ENCODE measurements at places on chromosomes 16 and 17.
A peak's percentile ranks its signal among the peaks of the same experiment; 100 is the strongest.

DNA sequence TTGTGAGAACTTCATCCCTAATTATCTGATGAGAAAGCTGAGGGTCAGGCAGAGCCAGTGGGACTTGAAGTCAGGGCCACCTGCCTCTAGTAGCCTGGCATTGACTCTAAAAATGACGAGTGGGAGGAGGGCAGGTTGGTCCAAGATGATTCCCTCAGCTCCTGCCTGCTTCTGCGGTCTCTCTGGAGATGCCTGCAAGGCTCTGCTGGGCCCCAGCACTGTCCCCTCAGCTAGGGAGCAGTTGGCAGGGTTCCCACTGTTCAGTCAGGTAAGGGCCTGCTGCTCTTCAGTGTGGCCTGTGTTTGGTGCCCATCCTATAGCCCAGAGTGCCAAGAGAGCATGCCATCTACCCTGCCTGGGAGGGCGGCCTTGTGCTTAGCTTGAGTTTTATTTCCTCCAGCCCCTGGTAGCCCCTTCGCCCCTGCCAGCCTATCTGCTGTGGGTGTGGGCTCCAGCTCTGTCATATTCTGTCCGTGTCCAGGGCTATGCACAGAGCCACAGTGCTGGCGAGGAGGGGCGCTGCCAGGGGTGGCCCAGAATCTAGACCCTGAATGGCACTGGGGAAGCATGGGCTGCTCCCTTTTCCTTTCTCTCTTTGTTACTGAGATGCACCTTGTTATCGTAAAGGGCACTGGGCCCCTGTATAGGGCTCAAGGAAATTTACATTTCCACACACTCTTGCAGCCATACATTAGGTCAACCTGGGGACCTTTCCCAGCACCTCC is 68.5 kb downstream of the CYLD start:
- no peak for DNase-seq

GRCh38 chr17:76720211-76720610 is 6.2 kb downstream of the JMJD6 start:
- no peak for DNase-seq

DNA sequence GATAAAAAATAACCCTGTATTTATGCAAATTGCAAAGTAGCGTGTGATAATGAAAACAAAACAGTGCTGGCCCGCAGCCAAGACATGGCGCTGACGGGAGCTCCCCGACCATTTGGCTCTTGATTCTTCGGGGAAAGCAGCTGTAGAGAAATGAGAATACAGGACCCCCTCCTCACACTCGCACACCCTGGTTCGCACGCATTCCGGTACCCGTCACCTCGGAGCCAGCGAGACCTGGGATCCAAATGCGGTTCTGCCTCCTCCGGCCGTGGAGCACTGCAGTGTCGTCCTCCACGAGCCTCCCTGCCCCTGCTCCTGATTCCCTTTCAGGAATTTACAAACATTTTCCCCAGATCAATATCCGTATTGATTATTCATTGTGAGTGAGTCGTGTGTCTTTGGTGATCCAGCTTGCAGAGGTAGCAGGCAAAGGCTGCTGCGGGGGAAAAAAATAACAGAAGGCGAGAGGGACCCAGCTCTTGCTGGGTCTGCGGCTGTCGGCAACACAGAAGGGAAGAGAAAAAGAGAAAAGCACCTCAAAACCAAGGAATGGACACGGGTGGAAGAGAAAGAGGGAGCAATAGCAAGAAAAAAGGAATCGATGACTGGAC is 184.1 kb upstream of the ZFHX3 start:
- no peak for DNase-seq

GRCh38 chr17:49525831-49526741 is 31.0 kb downstream of the NGFR start:
- DNase-seq: no peak

DNA sequence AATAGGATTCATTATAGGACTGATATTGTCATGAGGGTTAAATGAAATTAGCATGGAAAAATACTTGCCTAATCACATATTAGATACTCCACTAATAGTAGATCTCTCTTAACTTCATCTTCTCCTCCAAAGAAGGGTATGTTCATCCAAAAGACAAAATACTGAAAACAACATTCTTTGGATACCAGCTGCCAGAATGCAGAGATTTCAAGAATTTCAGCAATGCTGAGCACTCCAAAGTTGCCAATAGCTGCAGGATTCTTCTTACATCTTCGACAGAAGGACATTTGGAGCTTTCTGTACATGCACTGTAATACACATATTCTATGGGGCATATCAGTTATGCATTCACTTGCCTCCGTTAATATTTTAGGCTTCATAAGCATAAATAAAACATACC is 436.5 kb downstream of the HAPSTR1 start:
- DNase-seq: no peak

DNA sequence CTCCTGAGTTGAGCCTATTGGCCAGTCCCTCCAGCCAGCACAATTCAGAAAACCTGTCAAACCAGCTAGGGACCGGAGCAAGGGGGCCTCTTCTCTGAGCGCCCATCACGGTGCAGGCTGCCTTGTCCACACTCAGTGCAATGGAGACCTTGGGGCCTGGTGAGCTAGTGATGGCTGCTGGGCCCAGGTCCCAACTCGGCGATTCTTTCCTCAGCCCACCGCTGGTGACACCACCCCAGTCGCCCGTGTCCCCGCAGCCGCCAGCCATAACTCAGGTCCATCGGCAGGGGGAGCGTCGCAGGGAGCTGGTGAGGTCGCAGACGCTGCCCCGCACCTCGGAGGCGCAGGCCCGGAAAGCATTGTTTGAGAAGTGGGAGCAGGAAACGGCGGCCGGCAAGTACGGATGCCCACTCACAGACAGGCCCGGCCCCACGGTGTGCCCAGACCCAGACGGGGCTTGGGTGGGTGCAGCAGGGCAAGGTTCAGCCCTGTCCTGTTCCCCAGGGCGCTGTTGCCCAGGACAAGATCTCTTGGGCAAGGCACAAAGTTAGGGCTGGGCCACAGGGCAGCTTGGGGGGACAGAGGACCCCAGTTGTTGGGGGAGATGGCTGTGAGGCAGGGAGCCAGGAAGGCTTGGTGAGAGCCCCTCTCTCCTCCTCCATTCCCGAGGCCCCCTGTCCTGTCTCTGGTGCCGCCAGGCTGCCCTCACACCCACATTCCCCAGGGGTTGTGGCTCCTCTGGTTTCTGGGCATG is 10.8 kb downstream of the SMTNL2 start:
- DNase-seq: peak; percentile 26

DNA sequence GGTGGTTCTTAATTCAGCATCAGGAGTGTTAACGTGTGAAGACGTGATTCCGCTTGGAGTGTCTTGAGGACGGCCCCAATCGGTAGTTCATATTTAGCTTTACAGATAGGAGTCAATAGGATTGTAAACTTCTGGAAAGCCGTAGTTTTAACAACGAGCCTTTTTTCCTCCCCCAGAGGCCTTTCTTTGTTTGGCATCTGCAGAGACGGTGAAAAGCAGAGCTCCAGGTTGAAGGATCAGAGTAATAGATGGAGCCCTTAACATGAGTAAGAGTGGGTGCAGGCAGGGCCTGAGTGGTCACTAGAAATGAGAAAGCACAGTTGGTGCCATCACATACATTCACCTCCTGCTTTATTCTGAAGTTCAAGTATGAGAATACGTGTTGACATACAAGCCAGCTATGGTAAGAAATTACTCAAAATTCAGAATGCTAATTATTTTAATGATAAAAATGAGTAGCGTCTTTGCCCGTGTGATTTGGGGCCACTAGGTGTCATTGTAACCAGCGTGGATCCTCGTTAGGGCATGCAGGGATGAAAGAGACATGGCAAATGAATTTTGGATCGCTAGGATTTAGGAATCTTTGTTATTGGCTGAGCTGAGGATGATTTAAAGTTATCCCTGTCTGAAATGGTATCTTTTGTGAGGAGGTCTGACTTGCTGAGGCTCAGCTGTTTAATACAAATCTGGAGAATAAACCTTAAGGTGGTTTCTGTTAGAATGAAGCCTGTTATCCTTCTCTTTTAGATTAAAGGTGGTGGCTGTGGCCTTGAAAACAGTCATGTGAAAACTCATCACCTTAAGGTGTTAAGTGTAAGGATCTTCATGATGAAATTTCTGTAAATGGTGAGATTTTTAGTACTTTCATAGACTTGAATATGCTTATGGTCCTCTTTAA is 18.6 kb downstream of the PRCD start:
- no peak for DNase-seq

DNA sequence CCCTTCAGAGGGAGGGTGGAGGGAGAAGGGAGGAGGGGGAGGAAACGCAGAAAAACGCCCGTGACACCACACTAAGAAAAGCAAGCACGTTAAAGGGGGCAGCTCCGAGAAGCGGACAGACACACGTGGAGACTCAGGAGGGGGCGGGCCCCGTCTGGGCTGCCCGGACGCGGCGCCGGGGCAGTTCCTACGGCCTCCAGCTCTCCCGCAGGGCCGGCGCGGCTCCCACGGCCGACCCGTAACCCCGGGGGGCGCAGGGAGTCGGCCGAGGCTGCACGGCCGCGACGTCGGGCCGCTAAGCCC is 362 bp downstream of the KLHDC4 start:
- DNase-seq: peak; percentile 35
